HTR-8/SVneo (cell line): ENCODE measurements at places on chromosomes 12 and 14.

DNA sequence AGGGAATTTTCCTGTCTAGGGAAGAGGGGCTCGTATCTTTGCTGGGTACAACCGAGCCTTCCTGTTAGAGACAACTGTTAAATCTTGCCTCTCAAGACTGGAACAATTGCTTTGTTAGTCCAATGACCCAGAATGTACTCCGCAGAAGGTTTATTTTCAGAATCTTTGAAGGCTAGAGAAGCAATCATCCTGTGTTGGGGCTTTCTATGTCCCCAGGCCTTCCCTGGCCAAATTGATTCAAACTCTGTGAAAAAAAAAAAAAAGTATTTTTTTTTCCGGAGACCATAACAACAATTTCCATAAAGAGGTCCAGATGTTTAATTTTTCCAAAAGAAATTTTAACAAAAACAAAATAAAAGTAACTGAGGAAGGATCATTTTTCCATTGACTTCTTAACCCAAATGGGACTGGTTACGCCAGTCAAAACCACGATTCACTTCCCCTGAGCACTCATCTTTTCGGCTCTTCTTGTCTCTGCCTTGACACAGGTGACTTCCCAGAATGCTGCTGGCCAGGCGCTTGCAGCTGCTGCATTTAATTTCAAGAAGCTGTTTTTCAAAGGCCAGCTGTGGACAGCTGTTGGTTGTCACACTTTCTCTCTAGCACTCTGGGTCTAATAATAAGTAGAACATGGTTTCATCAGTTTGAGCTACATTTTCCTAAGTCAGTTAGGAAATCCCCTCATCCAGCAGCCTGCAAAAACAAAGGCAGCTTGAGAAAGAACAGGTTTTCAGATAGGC is 81.6 kb upstream of the MANSC4 start:
- DNase-seq: no peak

DNA sequence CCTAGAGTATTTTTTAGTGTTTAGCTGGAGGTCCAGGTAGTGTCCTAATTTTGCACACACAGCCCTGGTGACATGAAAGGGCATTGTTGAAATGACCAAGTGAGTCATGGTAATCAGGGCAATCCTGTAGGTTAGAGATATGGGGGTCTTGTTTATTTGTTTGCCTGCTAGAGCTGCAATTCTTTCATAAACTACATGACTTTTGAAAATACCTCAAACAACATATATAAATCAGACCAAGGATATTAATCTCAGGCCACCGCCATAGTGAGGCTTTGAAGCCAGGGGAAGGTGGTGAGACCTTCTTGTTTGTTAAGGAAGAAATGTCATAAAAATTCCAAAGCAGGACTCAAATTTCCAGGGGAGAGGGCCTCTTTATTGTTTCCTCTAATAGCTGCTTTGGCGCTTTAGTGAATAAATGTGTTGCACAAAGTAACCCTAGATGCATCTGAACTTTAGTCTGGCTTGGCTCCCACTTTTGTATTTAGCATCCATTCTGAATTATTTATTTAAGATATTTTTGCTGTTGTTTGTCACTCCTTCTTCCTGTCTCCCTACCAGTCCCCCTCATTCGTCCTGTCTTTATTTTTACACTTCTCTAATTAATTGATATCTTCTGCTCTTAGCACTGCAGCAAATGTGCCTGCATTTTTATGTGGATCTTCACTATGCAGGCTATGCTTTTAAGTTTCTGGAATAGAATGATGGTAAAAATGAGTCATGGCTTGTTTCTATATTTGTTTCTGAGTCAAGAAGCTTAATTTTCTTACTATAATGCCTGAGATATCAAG is 430.3 kb downstream of the RAD51B start:
- no peak for DNase-seq

DNA sequence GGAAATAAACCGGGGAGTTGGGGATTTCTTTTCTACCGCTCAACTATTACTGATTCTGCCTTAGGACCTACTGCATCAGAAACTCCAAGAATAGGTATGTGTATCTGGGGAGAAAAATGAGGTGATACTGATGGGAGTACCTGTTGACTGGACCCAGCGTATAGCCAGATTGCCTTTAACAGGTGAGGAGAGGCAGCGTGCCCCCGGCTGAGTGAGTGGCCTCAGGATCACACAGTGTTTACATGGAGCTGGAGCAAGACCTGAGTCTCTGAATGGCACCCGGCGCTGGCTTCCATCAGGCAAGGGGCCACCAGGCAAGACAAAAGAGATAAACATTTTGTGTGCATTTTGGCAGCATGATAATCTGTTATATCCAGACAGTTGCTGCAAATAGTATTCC is 496.2 kb downstream of the EGLN3 start:
- no peak for DNase-seq

GRCh38 chr12:107405436-107405835 is 280.2 kb upstream of the PWP1 start:
- DNase-seq: no peak

DNA sequence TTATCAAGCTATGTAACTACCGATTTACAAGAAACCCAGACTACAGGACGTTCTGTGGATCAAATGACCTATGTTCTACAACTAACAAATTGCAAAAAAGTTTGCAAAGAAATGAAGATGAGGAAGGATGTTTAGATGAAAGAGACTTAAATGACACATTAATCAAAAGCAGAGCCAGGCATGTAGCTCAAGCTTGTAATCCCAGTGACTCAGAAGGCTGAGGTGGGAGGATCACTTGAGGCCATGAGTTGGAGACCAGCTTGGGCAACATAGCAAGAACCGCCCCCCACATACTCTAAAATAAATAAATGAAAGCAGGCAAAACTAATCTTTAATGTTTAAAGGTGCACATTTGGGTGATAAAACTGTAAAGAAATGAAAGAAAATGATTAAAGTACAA is 331.9 kb downstream of the BTG1 start:
- no peak for DNase-seq

- peak; percentile 35 for DNase-seq
Measured at GRCh38 chr12:85866986-85867776, 6.9 kb upstream of the NTS start.

DNA sequence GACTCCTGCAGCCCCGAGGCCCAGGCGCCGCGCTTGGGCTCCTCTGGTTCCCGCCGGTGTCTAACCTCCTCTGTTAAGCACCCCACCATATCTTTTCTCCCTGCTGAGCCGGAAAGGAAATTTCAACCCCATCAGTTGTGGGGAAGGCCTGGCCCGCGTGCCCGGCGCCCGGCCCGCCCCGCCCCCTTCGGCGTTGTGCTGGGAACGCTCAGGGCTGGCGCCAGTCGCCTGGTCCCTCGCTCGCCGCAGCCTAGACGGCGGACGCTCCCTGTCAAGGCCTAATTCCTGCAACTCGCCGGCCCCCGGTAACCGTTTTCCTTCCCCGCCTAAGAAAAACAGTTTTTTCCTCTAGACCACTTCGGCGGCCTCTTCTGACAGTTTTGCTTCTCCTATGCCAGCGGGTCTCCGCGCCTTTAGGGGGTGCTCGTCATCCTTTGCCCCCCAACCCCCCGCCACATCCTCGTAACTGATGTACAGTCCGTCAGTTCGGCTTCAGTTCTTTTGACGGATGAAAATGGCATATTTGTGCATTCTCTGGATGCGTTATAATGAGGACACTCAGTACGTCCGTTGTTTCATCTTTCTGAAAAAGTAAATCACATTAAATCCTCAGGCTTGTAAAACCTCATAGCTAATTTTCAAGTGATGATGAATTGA is 506 bp upstream of the NAP1L1 start:
- no peak for DNase-seq

- DNase-seq: no peak
Measured at GRCh38 chr12:28378736-28379135, 188.5 kb downstream of the CCDC91 start.

- no peak for DNase-seq
Measured at GRCh38 chr14:23054000-23054811, 3.1 kb downstream of the CDH24 start.

DNA sequence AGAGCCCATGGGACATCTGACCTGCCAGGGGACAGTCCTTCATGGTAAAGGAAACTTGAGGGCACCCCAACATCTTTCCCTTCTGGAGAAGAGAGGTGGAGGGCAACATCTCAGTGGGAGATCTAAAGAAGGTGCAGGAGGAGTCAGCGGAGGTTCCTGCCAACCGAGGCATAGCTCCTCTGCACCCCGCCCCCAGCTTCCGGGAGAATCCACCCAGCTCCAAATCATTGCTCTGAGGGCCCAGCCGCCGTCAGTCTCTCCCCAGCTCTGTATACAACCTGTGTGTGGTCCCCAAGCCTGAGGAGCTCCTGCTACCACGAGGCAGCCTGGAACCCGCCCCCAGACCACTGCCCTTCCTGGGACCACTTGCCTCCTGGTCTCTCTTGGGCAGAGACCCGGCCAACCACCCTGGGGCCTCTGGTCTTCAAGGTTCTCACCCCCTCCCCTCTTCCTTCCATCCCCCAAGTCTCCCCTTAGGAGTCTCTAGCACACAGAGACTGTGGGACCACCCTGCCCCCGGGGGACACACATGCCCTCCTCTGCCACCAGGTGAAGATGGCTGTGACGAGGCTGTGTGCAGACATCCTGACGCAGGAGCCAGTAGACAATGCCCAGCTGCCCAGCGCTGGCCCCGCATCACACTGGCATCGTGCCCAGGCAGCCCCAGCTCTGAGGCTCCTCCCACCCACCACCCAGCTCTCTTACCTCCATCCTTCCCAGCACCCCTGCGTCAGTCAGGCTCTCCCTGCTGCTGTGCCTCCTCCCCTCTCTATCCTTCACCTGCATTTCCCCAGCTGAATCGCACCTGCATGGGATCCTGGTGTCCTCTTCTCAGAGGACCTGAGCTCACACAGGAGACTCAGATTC is 13.0 kb upstream of the NUDT14 start:
- DNase-seq: no peak

DNA sequence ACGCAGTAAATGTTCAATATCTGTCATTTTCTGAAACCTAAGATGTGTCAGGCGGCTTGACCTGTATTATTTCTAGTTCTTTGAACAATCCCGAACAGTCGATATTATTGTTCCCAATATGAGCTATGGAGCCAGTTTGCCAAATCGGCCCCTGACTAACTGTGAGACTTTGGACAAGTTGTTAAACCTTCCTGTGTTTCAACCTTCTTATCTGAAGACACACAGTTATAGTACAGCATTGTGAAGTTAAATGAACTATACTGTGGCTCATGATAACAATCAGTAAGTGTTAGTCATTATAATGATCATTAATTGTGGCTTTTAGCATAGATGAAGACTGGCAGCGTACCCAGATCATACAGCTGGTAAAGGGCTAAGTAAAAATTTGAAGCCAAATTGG is 23.4 kb downstream of the DDX47 start:
- no peak for DNase-seq

DNA sequence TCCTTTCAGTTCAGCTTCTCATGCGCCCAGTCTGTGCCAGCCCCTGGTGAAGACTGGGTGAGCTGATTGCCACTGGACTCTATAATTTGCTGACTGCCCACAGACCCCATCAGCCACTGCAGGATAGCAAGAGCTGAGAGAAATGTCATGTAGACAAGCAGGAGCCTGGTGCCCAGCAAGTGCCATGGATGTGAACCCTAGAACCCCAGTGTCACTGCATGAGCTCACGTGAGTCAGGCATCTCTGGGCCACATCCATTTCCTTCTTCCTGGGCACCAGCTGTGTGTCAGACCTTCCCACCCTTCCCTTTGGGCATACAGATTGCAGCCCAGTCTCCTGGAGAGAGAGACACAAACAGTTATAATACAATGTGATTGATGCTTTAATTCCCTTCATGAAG is 73.8 kb downstream of the NTF3 start:
- no peak for DNase-seq

DNA sequence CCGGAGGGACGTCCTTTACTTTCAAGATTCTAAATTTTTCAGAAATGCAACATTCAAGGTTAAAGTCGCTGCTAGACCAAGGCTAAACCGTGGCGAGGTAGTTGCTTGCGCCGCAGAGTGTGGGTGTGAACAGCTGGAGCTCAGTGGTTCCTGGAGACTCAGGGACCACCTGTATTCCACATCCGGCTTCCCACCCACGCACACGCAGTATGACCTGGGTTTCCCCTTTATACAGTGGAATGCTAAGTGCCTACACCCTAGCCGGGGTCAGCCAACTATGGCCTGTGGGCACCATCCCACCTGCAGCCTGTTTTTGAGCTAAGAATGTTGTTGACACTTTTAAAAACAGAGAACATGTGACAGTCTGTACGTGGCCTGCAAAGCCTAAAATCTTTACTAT is 42.9 kb upstream of the TESC start:
- no peak for DNase-seq

- no peak for DNase-seq
Measured at GRCh38 chr14:31489691-31490090, 1.9 kb upstream of the GPR33 start.

- no peak for DNase-seq
Measured at GRCh38 chr14:49982501-49982951, 89.6 kb downstream of the ARF6 start.

DNA sequence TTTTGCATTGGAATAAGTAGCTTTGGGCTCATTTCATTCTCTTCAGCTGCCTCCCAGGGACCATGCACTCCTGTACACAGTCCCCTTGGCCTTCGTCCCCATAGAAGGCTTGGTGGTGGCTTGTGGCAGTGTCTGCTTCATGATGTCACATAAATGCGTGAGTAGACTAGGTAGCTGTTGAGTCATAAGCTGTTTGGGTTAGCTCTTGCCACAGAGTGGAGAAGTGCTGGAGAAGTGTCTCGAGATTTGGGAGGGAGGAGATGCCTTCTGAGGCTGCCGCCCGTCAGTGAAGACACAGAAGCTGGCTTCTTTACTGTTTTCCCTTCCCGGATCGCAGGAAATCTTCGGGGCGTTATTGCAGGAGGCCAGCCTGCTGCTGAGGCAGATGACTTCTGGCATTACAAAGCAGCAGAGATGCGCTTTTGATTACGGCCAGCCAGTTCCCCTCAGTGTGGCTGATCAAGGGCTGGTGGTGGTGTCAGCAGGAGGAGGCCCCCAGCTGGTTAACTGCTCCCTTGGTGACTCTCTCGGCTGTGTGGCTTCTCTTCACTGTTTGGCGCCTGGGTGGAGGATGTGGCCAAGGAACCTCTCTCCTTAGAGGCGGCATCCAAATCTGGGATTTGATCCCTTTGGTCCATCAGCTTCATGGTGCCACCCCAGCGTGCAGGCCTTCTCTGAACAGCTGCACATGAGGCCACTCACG is 67.6 kb downstream of the AACS start:
- no peak for DNase-seq

DNA sequence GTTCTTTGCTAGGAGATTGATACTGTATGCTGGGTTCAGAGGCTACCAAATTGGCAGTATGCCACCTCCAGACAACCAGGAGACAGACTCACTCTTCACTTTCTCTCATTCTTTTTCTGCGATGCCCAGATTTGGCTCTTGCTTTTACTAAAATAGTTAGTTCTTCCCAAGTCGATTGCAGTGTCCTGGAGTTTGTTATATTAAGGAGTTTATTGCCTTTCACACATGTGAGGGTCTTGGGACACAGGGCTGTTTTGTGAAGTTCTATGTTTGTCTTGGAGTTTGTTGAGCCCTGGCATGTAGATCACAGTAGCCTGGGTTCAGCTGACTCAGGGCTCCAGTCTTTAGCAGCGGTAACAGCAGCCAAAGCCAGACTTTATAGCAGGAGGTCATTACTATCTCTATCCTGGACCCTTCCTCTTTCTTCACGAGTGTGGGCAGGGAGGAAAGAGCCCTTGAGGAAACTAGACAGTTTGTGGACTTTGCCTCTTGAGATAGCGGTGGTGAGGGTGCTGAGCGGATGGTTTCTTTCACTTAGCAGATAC is 1.6 kb downstream of the MLEC start:
- no peak for DNase-seq

GRCh38 chr14:75941030-75941429 is 40.8 kb downstream of the TGFB3 start:
- no peak for DNase-seq

GRCh38 chr14:105043641-105044040 is 21.6 kb downstream of the GPR132 start:
- DNase-seq: no peak

GRCh38 chr12:51984657-51985056 is 22.1 kb upstream of the TAMALIN start:
- DNase-seq: no peak
